ENCODE measurements at places on chromosomes 12 and 14.

DNA sequence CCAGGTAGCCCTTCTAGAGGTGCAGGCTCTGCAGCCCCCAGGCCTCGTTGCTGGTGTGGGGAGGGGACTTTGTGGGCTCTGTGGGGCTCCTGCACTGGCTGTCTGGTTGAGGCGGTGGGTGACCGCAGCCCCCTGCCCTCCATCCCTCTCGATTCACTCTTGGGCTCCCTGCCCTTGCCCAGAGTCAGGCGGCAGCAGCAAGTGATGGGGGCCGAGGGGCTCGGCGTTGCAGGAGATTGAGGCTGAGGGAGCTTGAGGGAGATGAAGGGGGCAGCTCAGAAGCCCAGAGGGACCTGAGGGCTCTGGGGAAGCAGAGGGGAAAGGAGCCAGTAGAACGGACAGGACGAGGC, 9.5 kb upstream of the LRTM2 start:
- no peak for DNase-seq

DNA sequence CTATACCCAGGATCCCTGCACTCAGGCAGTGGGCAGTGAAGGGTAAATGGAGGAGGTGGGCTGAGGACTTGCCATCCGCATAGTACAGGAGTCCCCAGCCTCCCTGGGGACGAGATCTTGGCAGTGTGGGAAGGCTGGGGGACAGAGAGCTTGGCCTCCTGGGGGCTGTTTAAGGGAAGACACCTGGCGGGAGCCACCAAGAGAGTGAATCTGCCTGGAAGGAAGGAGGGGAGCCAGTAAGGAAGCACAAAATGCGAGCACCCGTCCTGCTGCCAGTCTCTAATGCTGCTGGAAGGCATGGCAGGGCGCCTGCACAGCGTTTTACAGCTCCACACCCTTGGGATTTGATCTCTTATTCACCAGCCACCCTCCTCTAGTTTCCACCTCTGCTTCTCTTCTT, 7.4 kb upstream of the KRT2 start:
- no peak for DNase-seq

- DNase-seq: no peak
These were observed 11.7 kb downstream of the EPS8 start for GRCh38 chr12:15777355-15778012.

GRCh38 chr12:20097626-20098025, 270.7 kb upstream of the PDE3A start:
- no peak for DNase-seq

DNA sequence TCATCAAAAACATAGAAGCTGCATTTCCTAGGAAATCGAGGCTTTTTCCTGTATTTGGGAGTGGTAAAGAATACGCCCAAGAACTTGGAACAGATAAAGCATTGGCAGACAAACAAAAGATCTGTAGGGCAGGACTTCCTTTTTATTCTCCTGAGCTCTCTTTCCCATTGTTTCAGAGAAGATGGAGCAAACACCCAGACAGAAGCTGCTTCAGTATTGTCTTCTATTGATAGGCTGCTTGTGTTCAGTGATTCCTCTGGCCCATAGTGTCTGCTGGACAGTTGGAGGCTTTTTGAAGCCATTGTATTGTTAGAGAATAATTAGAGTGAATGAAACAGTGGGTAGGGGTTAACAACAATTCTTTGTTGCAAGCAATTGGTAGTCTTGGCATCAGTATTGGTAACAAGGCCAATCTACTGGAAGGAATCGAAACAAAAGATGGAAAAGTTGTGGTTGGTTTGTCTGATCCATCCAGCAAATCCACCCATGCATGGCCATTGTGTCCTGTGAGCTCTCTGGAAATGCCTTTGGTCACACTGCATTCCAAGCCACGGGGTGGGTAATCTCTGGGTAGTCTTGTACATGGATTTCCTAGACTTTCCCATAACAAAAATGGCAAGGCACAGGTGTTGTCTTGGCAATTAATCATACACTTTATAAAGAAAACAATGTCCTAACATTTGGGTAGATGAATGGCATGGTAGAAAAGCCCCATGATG, 424.8 kb downstream of the RAD51B start:
- no peak for DNase-seq

DNA sequence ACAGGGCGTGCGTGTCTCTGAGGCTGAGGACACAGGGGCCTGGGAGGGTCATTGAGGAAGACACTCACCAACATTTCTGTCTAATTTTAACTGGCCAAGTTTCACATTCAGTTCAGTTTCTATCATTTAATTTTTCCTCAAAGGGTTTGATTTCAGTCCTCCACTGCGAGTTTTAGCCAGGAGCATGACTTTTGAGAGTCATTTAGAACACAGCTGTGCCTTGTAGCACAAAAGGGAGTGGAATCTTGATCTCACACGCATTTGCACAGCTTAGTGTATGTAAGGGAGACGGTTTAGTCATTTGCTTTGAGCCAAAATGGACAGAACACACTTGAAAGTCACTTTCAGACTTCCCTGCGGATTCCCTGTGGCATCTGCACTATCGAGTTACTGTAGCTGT, 1090.8 kb downstream of the BCL11B start:
- no peak for DNase-seq

DNA sequence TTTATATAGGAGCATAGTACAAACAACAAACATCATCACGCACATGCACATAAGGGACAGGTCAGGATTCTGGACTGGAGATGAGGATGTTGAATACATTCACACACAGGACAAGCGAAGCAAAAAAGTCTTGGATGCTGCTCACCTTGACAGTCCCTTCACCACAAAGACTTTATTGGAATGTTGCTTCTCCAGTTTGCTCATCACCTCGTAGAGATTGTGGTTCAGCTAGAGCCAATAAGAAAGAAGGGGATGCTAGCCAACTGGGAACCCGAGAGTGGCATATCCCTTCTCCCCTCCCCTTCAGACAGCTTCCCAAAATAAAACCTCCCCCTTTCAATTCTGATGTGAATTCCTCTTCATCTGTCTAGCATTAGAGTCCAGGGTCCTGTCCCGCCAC, 25.4 kb upstream of the SMAGP start:
- DNase-seq: no peak

GRCh38 chr12:45622210-45622937, 107.1 kb upstream of the ARID2 start:
- no peak for DNase-seq

DNA sequence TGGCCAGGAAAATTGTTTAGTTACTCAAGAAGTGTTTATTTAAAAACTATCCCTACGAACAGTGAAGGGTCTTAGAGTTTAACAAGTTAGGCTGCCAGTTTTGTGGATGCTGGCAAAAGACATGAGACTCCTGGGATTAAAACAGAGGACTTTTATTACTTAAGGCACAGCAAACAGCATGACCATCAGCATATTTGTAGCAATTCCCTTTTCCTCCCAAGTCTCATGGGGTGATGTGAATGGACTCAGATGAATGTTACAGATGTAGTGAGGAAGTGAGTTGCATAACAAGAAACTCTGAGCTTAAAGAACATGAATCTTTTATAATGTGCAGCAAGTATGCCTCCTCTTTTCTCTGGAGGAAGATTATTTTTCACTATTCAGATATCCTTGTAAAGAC, 695.8 kb downstream of the RPS29 start:
- DNase-seq: no peak

GRCh38 chr14:67416810-67417209, 4.8 kb upstream of the PLEK2 start:
- no peak for DNase-seq

- peak; percentile 52 for DNase-seq
These were observed 20.4 kb downstream of the ACVR1B start for GRCh38 chr12:51971679-51972421.

- no peak for DNase-seq
These were observed 231.9 kb upstream of the AVPR1A start for GRCh38 chr12:63382930-63383329.

DNA sequence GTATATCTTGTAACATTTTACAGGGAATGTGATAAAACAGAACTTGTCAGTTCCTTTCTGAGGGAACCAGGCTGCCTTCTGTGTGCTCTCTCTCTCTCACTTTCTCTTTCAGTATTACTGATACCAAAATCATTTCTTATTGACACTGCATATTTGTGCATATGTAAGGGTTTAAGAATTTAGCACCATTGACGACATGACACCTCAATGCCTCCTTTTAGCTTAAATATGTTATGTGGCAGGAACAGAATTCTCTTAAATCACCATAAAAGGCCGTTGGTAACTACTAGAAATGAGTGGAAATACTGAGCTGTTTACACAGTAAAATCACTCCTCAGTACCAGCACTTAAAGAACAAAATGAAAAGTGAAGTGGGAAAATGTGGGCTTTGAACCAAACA, 457.7 kb upstream of the SYT1 start:
- no peak for DNase-seq

- no peak for DNase-seq
These were observed 9.2 kb downstream of the PRIMA1 start for GRCh38 chr14:93778856-93779629.

- no peak for DNase-seq
These were observed 36.7 kb upstream of the C14orf132 start for GRCh38 chr14:96002498-96002884.

DNA sequence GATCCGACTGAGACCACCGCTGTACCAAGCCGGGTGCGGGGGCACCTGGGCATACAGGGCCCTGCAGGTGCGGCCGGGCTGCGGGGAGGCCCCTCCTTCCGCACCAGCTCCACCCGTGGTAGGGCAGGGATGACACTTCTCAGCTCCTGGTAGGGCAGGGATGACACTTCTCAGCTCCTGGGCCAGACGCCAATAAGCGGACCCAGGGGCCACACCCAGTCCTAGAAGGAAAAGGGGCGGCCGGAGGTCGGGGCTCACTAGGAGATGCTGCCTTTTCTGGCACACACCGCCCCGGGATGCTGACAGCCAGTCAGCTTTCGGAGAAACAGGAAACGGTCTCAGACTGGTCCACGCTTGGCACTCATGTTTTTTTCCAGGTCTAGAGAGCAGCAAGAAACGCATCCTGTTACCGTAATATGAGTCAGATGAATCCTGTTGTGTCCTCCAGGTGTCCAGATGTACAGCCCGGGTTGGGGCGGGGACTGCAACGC, 34.8 kb downstream of the NFKBIA start:
- no peak for DNase-seq

DNA sequence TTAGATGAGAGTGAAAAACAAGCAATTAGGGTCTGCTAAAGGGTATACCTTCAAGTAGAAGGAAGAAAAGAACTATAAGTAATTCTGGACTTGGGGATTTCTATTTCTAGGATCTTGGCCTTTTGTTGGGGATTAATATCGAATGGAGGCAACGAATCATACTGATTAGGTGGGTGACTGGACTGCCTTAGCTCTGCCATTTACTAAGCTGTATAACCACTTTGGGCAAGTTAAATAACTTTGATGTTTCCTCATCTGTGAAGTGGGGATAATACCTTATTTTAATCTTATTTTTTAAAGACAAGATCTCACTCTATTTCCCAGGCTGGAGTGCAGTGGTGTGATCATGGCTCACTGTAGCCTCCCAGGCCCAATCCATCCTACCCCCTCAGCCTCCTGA, 6.6 kb downstream of the IKBIP start:
- DNase-seq: no peak

GRCh38 chr14:89641495-89642175, 224.6 kb upstream of the FOXN3 start:
- peak; percentile 83 for DNase-seq

DNA sequence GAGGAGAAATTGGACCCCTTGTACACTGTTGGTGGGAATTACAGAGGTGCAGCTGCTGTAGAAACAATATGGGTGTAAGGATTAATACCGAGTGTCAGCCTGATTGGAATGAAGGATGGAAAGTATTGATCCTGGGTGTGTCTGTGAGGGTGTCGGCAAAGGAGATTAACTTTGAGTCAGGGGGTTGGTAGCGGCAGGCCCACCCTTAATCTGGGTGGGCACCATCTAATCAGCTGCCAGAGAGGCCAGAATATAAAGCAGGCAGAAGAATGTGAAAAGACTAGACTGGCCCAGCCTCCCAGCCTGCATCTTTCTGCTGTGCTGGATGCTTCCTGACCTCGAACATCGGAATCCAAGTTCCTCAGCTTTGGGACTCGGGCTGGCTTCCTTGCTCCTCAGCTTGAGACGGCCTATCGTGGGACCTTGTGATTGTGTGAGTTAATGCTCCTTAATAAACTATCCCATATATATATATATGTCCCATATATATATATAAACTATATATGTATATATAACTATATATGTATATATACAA, 38.4 kb upstream of the PPP2R5C start:
- DNase-seq: no peak

DNA sequence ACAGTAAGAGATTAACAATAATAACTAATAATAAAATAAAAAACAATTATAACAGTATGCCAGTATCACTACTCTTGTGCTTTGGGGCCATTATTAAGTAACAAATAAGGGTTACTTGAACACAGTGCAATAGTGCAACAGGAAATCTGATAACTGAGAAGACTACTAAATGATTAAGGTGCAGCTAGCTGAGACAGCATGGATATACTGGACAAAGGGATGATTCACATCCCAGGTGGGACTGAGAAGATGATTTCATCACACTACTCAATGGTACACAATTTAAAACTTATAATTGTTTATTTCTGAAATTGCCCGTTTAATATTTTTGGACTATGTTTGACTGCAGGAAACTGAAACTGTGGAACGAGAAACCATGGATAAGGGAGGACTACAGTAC, 168.6 kb upstream of the ABCD2 start:
- DNase-seq: no peak

DNA sequence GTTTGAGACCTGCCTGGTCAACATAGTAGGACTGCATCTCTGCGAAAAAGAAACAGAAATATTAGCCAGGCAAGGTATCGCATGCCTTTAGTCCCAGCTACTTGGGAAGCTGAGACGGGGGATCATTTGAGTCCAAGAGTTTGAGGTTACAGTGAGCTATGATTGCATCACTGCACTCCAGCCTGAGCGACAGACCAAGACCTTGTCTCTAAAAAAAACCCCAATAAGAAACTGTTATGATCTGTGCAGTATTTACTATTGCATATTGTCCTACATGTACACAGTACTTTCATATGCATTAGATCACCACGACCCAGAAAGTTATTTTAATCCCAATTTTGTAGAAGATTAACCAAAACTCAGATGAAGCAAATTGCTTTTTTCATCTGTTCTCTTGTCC, 187.5 kb downstream of the PCNX1 start:
- DNase-seq: no peak

DNA sequence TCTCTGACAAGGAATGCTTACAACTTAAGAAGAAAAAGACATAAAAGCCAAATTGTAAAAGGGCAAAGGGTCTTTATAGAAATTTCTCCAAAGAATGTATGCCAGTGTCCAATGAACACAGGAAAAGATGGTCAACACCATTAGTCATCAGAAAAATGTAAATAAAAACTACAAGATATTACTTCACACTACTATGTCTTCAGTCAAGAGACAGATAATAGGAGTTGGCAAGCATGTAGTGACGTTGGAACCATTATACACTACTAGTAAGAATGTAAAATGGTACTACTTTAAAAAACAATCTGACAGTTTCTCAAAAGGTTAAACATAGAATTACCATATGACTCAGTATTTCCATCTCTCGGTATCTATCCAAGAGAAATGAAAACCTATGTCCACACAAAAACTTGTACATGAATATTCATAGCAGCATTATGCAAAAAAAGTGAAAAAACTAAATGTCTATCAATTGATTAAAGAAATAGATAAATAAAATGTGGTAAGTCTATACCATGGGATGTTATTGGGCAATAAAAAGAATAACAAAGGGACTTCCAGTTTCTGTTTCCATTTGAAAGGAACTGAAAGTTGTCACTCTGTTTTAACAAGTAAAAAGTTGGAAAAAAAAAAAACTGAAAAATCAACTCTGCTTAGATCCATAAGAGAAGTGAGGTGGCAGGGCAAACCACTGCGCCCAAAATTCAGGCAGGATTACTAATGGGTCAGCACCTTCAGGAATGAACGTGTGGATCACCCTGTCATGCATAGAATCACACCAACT, 69.8 kb downstream of the ALG10B start:
- DNase-seq: no peak

- DNase-seq: no peak
These were observed 405.1 kb upstream of the FOXG1 start for GRCh38 chr14:28361486-28361885.

All from activated CD4-positive, alpha-beta T cell treated with anti-CD3 and anti-CD28 coated beads, Interleukin-2, Interleukin-4, amounts not matched to agents 100 ng/mL and 50 ng/mL, durations not matched to agents 16 hours and 8 hours (primary cell).